ENCODE measurements at places on chromosomes 2 and 18.

GRCh38 chr2:84900971-84901370, 4.5 kb upstream of the TMSB10 start:
- DNase-seq, result no peak

- DNase-seq, result no peak
Observed at GRCh38 chr18:77870894-77871293, 621.2 kb downstream of the GALR1 start.

- DNase-seq, result no peak
Observed at GRCh38 chr2:179442206-179442605, 177.6 kb upstream of the SESTD1 start.

- DNase-seq, result no peak
Observed at GRCh38 chr2:240795454-240795853, 24.6 kb downstream of the KIF1A start.

DNA sequence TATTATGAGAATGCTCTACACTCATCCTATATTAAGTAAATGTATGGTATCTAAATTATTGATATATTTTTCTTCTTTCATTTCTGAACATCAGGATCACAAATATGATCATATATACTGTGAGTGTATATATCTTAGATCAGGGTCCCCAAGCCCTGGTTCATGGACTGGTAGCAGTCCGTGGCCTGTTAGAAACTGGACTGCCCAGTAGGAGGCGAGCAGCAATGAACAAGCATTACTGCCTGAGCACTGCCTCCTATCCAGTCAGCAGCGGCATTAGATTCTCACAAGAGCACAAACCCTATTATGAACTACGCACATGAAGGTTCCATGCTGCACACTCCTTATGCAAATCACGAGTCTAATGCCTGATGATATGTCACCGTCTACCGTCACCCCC, 1247.1 kb upstream of the NXPH2 start:
- DNase-seq, result no peak

GRCh38 chr2:172094294-172095145, 8.2 kb downstream of the DLX2 start:
- DNase-seq, result no peak

DNA sequence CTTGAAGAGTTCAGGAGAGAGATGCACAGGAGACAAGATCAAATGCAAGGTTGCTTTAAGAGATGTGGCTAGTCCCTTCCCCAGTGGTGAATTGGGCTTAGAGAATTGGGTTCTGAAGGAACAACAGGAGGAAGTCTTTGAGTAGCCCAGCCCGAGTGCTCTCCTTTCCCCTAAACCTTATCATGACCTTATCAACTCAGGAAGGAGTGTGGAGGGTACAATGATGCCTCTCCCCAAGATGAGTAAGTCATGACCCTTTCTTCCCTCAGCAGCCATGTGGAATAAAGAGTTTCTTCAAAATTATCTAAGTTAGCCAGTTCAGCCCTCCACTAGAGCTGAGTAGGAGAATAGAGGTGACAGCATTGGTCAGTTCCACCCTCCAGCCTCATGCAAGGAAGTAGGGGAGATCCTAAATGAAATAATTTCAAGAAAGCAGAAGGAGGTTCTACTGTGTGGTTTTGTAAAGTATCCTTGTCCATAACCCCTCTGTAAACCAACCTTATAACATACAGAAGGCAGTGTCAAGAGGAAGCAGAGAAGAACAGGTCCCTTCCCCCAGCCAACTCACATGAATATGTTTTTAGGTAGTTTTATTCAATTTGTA, 88.4 kb downstream of the ARHGAP15 start:
- DNase-seq, result no peak

DNA sequence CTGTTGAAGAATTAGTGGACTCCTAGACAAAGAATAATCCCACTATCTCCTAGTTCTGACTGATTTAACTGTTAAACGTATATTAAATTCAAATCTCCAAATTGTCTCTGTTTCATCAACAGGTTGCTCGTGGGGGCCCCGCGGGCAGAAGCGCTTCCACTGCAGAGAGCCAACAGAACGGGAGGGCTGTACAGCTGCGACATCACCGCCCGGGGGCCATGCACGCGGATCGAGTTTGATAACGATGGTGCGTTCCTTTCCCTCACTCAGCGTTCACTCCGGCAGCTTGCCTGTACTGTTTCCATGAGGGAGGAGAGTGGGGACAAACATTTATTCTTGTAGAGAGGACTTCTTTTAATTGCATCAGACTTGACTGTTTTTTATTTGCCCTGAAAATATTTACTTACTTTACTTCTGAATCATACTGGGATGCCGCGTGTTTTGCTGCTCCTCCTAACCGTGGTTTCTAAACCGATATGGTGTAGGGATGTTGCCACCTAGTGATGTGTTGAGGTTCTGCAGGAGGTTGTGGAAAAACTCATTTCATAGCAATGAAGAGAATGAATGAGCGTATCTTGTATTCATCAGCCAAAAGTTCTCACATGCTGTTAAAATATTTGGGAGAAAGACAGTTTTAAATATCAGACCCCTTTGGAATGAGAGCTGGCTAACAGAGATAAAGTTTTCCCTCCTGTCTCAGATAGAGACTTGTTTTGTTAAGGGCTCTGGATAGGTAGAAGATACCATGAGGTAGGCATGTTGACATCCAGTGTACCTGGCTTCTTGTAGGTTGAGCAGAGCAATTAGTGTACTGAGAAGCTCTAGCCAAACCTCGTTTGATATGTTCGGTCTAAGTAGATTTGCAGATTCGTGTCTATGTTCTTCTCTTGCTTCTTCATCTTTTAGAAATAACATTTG, 38.3 kb downstream of the ITGA6 start:
- DNase-seq, result peak; percentile 68

- DNase-seq, result no peak
Observed at GRCh38 chr2:44398243-44398897, 36.6 kb downstream of the CAMKMT start.

DNA sequence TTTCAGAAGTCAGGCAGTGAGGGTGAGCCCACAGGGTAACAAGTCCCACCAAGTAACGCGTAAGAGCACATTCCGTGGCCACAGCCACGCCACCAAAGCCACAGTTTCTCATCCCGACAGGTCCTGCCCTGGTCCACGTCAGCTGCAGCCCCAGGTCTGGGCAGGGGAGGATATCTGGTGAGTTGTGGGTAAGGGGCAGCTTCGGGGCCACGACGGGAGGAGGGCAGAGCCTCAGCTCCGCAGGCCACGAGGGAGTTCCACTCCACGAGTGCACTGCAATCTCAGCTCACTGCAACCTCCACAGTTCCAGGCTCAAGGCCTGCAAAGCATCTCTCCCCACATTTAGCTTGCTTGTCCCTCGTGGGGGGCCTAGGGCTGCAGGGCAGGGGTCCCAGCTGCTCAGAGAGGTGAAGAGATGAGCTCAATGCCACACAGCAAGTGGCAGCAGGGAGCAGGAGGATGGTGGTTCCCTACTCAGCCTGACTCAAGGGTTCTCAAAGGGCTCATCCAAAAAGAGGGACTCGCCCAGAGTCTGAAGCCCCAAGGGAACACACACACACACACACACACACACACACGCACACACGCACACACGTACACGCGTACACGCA, 12.5 kb downstream of the SNORC start:
- no peak for DNase-seq

GRCh38 chr2:168884975-168885374, 5.3 kb downstream of the SPC25 start:
- DNase-seq, result no peak

- no peak for DNase-seq
Observed at GRCh38 chr2:122530814-122531213, 775.4 kb downstream of the TSN start.

GRCh38 chr2:9800639-9800974, 42.7 kb upstream of the TAF1B start:
- no peak for DNase-seq

DNA sequence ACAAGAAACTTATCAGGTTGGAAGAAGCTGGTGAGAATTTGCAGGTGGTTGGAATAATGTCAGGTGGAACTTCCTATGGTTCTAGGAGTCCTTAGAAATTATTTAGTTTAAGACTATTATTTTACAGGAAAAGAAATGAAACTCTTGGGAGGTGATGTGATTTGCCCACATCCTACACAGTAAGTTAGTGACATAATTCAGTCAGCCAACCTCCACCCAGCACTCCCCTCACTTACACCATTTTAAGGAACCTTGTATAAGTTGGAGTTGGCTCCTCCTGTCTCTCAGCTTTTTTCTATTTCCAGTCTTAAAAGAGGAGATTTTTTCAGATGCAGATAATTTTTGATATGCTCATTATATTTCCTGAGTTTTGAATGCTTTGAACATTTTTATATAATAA, 86.4 kb downstream of the SKA1 start:
- DNase-seq, result no peak

- DNase-seq, result no peak
Observed at GRCh38 chr18:79069717-79070151, 540 bp downstream of the ATP9B start.

- DNase-seq, result no peak
Observed at GRCh38 chr2:85405201-85406059, 4.7 kb downstream of the CAPG start.

DNA sequence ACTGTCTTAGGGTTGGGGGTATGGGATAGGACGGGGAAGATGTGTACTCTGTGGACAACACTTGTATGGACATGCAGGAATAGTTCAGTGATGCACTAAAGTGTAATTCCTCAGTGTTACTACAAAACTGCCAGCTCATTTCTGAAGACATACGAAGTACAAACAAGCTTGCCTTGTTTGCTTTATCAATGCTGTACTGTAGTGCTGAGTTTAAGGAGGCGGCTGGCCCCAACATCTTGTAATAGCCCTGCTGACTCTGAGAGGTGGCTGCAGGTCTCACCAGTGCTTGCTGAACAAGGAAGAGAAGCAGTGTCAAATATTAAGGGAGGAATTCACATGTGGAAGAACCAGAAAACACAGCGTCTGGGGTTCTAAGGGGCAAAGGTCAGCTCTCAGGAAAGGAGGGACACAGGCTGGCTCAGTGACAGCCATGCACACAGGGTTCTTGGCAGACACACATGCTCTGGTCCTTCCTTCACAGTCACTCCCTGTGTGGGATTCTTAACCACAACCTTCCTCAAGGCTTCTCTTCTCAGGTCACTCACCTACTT, 39.8 kb upstream of the EVA1A start:
- no peak for DNase-seq

DNA sequence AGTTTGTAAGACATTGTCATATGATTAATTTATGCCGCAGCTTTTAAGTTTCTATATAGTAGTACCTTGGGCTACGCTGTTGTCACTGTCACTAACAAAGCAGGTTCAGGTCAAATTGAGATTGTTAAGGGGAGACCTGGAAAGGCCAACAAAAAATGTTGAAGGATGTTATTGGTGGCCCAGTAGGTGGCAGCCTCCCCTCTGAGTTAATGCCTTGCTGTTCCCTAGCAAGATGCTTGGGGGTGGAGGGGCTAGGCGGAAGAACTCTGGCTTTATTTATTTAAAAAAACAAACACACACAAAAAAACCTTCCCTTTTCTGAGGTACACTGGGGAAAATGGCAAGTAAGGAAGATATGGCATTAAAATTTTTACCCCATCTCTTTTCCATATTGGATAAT, 128.3 kb upstream of the ATP5MC3 start:
- DNase-seq, result peak; percentile 22

- DNase-seq, result no peak
Observed at GRCh38 chr2:62439425-62439824, 66.6 kb downstream of the TMEM17 start.

DNA sequence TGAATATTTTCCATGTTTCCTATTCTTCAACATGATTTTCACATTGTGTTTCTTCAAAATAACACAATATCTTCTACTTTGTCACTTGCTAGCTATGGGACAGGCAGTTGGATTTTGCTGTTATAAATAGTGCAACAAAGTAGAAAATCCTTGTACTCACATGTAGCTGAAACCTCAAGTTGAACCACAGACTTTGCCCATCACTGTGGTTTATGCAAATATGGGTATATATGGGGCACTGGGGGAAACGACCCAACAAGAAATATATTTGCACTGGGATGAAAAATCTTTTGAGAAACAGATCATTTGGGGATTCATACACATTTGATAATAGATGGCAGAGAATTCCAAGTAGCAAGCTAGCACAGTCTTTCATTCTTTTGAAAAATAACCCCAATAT, 486.3 kb upstream of the MAP2 start:
- DNase-seq, result no peak

DNA sequence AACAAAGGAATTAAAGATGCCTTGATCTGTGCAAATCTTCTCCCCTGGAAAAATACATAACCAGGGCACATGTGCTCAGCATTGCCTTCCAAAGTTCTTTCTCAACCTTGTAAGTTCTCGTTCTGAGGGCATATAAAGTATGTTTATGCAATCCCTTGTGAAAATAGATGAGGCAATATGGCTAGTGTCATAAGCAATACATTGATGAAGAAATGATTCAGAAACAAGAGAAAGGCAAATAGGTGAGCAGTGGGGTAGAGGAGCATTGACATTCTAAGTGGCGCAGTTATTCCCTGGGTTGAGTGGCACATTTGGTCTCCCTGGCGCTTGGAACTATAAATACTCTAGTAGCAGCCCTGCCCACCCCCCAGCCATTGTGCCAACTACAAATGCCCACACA, 57.4 kb upstream of the PGAP1 start:
- DNase-seq, result no peak

DNA sequence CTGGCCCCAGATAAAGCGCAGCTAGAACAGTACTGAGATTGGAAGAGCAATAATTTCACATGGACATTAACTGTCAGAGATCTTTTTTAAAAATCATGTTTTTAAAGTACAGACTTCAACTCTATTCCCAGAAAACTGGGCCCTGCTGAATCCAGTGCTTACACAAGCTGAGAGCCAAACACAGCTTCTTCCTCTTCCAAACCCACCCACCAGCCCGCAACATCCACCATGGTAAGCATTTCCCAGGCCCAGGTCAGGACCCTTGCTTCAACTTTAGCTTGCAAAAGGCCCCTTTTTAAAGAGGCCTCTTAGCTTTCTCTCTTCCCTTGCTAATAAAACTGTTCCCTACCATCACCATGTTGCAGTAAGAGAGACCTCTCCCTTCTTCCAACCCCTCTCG, 2.1 kb downstream of the AAK1 start:
- DNase-seq, result no peak

DNA sequence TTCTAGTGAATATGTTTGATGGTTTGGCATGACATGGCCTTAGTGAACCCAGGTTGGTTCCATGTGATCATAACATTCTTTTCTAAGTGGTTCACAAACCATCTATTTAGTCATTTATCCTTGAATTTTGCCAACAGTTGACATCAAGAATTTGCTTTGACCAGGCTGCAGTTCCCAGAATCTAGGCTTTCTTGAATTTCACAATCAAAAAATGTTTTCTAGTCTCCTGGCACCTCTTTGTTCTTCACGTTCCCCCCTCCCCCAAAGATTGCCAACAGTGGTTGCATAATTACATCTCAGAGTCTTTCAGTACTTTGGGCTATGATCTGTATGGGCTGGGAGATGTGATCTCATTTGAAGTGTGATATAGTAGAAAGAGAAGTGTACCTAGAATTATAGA, 124.0 kb downstream of the GATA6 start:
- DNase-seq, result no peak

- no peak for DNase-seq
Observed at GRCh38 chr2:70949086-70949485, 13.4 kb downstream of the ATP6V1B1 start.

DNA sequence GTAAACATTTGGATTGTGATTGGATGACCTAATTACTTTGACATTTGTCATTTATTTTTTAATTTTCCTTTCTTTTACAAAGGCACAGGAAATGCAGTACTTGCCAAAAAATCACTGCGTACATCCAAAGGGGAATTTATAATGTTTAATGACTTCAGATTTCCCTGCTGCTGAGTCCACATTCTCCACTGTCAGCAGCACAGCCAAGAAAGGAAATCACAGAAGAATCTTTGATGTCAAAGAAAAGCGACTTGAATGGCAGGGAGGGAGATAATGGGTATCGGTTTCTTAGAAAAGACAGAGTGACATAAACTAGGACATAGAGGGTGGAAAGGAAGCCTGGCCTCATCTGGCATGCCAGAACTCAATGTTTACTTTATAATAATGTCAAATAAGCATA, 41.4 kb upstream of the COPS8 start:
- DNase-seq, result no peak

Measured in OCI-LY7 (cell line).